Stimulated activated CD8-positive, alpha-beta memory T cell treated with anti-CD3 and anti-CD28 coated beads, Interleukin-4, amount 100 ng/mL, for 4 hours (primary cell): ENCODE measurements at places on chromosomes 2 and 18.

DNA sequence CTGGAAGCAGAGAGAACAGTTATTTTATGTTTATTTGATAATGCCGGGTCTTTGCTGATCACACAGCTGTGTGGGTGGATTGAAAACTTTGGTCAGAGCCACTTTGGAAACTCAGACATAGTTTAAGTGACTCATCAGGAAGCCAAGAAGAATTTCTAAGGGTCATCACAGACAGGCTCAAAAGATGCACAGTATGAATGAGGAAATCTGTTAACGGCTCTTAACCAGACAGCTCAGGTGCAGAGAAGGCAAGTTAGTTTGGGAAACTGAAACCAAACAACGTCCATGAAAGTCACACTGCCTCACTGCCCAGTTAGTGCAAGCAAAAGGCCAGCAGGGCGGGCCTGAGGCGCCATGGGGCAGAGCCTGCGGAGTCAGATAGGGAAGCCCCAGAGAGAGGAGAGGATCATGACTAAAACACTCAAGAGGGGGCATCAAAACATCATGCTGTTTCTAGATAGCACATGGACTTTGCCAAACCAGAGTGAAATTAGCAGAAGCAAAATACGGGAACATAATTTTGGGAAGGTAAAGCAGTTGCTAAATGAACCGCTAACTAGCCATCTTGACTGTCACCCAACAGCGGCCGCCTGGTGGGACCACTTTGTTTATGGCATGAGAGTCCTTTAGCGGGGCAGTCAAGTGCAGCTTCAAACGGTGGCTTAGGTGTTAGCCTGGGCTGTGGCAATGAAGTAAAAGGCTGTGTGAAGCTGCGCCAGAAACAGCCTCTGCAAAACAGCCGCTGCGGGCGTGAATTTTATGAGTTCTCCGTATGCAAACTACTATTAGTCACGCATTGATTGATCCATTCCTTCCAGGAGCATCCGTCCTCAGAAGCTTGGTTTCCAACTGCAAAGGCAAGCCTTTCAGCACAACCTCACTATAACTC, 101.2 kb downstream of the KCTD18 start:
- DNase-seq, result no peak

- no peak for DNase-seq
Observed at GRCh38 chr18:59268721-59269562, 4.3 kb downstream of the RAX start.

- DNase-seq, result no peak
Observed at GRCh38 chr18:183769-184168, 25.4 kb downstream of the USP14 start.

- no peak for DNase-seq
Observed at GRCh38 chr2:228902176-228902575, 368.9 kb downstream of the PID1 start.
